ENCODE measurements at places on chromosomes 12 and 14.

GRCh38 chr12:51813931-51814310 is 34.6 kb downstream of the FIGNL2 start:
- no peak for DNase-seq

GRCh38 chr12:46660719-46661109 is 165.1 kb downstream of the SLC38A4 start:
- DNase-seq, result no peak

GRCh38 chr12:124786061-124786964 is 77.4 kb downstream of the SCARB1 start:
- no peak for DNase-seq

- no peak for DNase-seq
These were observed 124.6 kb upstream of the PMCH start for GRCh38 chr12:102322254-102322653.

DNA sequence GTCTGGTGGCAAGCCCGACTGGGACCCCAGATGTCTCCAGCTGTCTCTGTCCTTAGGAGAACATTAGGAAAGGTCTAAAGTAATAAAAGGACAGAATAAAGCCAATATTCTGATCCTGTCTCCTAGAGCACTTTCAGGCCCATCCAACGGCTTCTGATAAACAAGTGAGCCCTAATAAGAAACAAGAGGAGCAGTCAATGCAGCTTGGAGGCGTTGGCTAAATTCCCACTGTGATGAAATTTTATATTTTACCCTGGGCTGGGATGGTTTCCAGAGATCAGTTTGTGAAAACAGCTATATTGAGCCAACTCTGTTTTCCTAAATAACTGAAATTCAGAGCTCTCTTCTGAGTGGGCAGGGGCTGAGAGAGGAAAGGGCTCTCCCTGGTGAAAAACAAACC is 55.5 kb upstream of the SRRM4 start:
- no peak for DNase-seq

DNA sequence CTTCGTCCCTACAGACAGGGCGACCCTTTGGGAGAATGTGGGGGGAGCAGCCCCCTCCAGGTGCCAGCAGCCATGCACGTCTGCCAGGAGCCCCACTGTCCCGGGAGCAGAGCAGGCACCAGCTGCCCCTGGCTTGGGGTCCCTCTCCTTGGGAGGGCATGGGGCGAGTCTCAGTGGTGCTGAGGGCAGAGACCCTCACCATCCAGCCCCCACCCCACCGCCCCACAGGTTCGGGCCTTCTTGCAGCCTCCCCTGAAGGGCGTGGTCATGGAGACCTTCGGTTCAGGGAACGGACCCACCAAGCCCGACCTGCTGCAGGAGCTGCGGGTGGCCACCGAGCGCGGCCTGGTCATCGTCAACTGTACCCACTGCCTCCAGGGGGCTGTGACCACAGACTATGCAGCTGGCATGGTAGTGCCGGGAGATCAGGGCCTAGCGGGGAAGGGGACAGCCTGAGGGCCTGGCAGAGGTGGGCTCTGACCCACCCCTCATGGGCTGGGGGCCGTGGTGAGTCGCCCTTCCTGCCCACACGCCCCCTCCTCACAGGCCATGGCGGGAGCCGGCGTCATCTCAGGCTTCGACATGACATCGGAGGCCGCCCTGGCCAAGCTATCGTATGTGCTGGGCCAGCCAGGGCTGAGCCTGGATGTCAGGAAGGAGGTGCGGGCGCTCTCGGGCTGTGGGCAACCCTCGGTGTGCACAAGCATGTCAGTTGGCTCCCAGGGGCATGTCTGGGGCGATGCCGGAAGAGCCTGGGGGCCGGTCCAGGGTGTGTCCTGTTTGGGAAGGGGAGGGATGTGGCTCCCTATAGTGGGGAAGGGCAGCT is 18.8 kb downstream of the ASPG start:
- no peak for DNase-seq

DNA sequence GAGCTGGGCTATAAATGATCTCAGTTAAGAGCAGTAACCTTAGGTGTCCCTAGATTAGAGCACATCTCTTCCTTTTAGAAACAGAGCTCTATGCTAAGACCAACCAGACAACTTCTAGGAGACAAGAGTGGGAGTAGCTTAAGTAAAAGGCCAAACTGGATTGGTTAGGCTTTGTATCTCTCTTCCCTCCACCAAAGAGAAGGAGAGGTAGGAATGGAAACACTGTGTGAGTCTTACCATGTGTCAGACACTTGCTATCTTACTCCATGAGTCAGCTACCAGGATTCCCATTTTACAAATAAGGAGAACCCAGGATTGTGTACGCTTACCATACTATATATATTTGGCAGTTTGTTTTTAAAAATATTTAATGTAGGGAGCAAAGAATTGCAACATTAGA is 122.9 kb downstream of the PAX9 start:
- DNase-seq, result no peak

- DNase-seq, result no peak
These were observed 3.0 kb downstream of the ARG2 start for GRCh38 chr14:67622675-67623074.

DNA sequence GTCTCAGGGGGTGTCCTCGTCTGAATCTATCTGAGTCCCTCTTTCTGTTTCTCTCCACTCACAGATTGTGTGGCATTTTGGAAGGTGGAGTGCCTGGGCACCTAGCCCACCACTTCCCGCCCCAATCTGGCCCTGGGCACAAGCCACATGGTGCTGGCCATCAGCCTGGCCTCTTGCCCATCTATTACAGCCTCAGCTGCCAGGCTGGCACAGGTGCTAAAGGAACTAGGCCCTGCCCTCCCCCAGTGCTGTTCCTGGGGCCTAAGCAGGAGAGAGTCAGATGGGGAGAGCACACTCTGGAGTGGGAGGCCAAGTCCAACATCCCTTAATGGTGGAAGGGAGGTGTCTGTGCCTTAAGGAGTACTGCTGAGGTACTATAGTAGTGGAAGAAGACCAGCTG is 8.3 kb upstream of the CALCOCO1 start:
- DNase-seq, result no peak

- DNase-seq, result no peak
These were observed 1127.9 kb downstream of the VRK1 start for GRCh38 chr14:97924922-97925613.

- DNase-seq, result no peak
These were observed 13.4 kb downstream of the CSRNP2 start for GRCh38 chr12:51070004-51070403.

GRCh38 chr14:64698903-64699302 is 5.3 kb upstream of the PLEKHG3 start:
- DNase-seq, result no peak

DNA sequence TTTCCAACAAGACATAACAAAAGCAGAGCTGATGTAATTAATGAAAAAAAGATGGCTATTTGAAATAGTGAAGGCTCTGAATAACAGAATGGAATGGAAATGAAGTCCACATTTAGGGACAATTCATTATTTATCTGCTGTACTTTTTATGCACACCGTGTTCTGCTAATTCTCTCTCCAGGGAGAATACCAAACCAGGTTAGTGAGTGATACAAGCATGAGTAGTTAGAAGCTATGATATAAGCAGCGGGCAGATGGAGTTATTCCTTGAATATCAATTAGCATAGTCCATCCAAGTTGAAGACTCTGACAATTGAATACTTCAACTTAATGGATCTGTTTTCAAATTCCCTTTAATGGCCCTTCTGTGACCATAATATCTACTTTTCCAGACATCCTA is 162.1 kb upstream of the TMTC2 start:
- DNase-seq, result no peak

Data from activated CD4-positive, alpha-beta T cell treated with anti-CD3 and anti-CD28 coated beads for 4 hours (primary cell).